ENCODE measurements at places on chromosomes 2 and 18.

GRCh38 chr2:23614701-23615100 is 229.7 kb downstream of the KLHL29 start:
- DNase-seq = no peak

DNA sequence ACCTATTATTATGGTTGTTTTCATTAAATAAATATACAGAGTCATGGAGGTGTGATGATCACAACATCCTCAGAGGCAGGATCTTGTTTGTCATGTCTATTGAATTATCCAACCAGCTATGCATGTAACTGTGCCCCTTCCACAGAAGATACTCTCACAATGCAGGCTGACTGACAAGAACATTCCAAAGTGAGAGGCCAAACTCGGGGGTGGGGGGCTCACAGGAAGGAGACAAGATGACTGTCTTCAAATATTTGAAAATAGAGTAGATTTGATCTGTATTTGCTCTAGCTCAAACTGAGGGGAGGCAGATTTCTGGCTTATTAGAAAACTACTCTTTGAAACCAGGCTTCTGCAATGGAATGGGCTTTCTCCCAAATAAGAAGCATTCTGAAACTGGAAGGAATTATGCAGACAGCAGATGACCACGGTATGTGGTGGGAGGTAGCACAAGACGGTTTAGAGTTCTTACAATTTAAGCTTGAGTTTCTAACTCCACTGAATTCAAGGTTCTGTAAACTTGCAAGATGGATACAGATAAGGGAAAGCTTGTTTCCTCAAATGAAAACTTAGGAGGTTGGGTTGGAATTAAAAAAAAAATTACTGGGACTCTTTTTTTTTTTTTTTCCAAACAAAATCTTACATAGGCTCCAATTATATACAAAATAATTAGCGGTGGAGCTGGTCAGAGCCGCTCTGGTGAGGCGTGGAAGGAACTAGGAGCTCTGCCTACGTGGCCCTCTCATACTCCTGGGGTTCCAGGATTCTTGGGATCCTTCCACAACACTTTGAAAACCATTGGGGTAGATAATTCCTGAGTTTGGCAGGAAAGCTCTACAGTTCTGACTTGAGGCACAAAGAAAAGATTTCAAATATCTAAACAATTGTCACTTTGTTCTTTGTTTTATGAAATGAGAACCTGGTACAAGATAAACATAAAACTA is 79.3 kb downstream of the PLA2R1 start:
- no peak for DNase-seq

GRCh38 chr2:175815537-175815936 is 186.5 kb downstream of the LNPK start:
- DNase-seq = no peak

DNA sequence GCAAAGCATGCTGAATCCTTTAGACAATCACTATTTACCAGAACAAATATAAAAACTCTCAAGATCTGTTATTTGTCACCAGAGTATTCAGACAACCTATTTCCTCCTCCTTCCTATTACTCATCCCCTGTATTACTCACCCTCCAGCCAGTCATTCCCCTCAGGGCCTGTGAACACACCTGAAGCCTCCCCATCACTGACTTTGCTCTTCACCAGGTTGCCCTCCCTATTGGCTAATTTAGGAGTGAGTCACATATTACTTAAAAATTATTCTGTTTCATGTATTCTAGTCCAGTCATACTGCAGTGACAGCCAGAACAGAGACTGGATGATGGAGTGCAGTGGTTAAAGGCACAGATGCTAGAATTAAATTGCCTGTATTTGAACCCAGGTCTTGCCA is 3.7 kb upstream of the ATG16L1 start:
- peak; percentile 21 for DNase-seq

- no peak for DNase-seq
Observed at GRCh38 chr2:188975497-188976102, 1.4 kb downstream of the COL3A1 start.

GRCh38 chr2:22900674-22901073 is 484.3 kb upstream of the KLHL29 start:
- no peak for DNase-seq

DNA sequence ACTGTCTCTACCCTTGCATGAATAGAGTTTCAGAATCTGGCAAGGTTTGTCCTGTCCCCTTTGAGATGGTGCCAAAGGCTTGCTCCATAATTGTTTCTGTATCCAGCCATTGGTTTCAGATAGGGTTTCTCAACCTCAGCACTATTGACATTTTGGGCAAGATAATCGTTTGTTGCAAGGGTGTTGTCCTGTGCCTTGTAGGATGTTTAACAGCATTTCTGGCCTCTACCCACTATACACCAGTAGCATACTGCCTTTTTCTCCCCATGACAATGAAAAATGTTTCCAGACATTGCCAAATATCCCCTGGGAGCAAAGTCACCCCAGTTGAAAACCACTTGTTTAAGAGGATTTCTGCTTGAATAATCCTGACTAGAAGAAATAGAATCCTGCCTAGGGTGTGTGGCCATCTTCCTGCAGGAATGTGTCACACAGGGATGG is 126.8 kb downstream of the CDC42EP3 start:
- DNase-seq = no peak

Measured in activated CD8-positive, alpha-beta memory T cell treated with anti-CD3 and anti-CD28 coated beads for 1 hour (primary cell).